ENCODE measurements at places on chromosomes 16 and 17.
A peak's percentile ranks its signal among the peaks of the same experiment; 100 is the strongest.

- DNase-seq = no peak
These were observed 281.7 kb upstream of the ERCC4 start for GRCh38 chr16:13638218-13638617.

DNA sequence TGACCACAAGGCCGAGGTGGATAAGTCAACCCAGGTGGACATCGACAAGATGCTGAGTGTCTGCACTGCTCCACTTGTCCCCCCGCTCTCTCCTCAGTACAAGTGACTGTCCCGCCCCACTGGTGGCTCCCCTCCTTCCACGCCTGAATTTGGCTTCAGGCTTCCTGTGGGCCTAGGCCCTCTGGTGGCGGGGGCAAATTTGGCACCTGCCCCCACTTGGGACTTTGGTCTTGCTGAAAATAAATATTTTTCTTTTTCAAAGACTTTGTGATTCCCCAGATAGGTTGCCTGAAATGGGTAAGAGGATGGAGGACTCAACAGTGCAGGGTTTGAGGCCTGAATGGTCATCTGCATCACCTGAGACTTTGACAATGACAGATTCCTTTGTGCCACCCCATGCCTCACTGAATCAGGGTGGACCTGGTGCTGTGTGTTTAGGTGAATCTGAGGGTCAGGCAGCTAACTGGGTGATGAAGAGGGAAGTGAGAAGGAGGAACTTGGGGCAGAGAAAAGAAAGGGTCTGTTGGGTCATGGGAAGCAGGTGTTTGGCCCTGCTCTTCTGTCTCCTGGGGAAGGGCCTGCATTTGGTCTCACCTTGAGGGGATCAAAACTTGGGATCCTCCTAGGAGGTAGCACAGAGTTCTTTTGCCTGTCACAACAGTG is 2.0 kb downstream of the C16orf86 start:
- DNase-seq = no peak

GRCh38 chr16:52863000-52863399 is 189.7 kb downstream of the CHD9NB start:
- DNase-seq = no peak

- DNase-seq = no peak
These were observed 9.2 kb downstream of the GLYR1 start for GRCh38 chr16:4837733-4838501.

DNA sequence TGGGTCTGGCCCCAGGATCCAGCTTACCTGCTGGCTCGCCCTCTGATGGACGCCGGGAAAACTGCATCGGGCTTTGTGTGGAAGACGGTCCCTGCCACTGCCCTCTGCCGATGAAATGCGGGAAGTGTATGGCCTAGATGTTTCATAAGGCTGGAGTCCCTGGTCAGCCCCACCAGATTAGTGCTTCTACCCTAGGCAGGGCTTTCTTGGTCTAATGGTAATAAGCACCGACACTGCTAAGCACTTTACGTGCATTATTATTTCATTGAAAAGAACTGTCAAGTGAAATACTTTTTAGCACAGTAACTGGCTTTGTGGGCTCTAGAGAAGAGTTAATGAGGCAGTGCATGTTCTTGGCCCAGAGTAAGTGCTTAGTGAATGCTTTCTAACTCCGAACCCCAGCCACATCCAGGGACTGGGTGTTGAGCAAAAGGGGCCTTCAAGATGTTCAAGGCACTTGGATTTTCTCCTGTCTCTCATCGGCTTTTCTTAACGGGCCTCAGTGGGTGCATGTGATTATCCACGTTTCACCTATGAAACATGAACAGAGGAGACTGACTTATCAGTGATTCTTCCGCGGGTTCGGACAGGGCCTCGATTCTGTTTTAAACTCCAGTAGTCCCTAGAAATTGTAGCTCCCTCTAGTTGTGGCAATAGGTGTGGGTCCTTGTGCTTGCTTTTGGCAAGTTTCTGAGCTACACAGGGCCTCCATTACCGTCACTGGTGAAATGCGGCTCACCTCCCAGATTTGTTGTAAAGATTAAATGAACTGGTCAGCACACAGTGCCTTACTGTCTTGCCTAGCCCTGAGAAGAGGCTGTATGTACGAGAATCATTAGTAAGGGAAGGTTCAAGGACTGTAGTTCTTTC is 6.6 kb downstream of the TRAF4 start:
- DNase-seq = peak; percentile 82

DNA sequence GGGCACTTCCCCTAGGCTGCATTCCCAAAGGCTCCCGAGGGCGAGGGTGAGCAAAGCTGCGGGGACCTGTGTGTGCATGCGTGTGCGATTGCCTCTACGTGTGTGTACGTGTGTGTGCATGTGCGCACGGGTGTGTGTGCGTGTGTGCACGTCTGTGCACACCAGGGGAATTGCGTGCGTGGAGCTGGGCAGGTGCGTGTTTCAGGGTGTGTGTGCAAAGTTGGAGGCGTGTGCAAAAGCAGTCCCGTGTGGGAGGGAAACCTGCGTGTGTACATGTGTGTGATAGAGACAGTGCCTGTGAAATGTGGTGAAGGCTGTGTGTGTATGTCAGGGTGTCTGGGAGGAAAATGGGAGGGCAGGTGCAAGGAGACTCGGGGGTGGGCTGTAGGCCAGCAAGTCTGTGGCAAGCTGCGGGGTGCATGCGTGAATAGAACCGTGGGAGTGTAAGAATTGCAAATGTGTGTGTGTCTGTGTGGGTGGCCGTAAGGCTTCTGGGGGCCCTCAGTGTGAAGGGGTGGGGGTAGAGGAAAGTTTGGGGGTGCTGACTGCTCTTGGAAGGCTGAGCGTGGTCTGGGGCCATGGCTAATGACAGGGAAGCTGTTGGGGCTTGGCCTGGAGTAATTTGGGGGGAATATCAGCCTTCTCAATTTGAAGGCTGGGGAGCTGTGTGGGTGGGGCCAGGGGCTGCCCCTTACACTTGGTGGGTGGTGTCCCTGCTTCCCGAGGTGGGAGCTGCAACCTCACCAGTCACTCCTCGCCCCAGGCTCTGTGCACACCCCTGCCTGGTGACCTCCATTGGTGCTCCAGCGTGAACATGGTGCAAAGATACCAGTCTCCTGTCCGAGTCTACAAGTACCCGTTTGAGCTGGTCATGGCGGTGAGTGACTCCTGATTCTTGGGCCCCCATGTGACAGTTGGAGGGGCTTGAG is 644 bp downstream of the SEC14L5 start:
- no peak for DNase-seq

DNA sequence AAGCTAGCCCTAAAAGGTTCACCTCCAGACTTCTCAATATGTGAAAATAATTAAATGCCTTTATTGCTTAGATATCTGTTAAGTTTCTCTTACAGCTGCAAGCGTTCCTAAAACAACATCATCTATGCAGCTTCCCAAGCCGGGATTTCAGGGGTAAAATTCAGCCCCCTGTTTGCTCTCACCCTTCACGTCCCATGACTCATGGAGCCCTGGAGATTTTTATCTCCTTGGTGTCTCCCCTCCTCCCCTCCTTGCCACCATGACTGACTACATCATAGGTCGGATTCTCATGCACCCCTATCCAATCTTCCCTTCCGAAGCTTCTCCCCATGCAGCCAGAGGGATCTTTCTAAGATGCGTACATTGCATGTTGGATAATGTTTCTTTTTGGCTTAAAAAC is 21.0 kb upstream of the CACNG4 start:
- DNase-seq = no peak

GRCh38 chr17:48952904-48953303 is 8.3 kb upstream of the SNF8 start:
- DNase-seq = no peak

- no peak for DNase-seq
These were observed 118.1 kb downstream of the NLK start for GRCh38 chr17:28160610-28161009.

DNA sequence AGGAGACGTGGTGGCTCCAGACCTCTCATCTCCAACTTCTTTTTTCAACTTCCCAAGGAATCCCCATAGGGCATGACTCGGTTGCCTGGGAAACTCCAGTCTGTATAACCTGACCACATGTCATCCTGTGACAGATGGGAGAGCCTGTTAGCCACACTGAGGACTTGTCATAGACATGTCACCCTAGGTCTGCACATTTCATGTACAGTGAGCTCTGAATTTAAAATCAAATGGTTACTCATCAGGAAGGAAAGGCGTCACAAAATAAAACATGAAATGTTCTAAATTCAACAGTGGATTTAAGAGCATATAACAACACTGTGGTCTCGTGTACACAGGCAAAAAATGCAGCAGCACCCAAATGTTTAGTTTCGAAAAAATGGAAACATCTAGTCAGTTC is 22.2 kb upstream of the ADAMTS18 start:
- no peak for DNase-seq

DNA sequence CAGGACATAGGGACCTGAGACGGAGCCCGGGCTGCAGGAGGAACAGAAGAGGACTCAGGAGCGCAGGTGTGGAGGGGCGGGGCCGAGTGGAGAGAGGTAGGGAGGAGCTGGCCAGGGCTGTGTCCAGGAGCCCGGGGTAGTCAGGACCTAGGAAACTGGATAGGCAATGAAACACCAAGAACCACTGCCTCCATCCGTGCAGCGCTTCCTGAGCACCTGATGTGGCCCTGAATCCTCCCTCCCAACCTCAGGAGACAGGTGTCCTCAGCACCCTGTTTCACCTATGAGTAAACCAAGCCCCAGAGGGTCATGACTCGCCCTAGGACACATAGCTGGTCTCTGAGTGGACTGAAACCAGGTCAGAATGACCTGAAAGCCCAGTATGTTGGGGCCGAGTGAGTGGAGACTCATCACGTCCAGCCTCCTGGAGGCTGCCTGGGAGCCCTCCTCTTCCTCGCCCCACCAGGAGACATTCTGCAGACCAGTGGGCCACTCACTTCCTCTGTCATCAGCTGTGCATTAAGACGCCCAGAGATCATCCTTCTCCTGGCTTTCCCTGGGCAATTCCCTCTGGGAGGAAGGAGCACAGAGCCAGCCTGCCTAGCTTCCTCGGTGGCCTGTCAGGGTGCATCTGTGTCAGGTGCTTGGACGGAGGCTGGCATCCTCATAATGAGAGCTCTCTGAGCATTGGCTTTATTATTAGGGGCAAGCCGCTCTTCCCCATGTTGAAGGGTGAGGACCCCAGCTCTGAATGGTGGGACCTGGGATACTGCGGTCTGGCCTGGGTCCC is 72.8 kb downstream of the SCNN1B start:
- DNase-seq = no peak

- peak; percentile 88 for DNase-seq
These were observed at the start of gene RHBDF2 for GRCh38 chr17:76501018-76501826. Gene RHBDF2, minus strand, starts transcription at chr17:76501423. Its CDS starts 19,899 bp downstream, at chr17:76481524.

DNA sequence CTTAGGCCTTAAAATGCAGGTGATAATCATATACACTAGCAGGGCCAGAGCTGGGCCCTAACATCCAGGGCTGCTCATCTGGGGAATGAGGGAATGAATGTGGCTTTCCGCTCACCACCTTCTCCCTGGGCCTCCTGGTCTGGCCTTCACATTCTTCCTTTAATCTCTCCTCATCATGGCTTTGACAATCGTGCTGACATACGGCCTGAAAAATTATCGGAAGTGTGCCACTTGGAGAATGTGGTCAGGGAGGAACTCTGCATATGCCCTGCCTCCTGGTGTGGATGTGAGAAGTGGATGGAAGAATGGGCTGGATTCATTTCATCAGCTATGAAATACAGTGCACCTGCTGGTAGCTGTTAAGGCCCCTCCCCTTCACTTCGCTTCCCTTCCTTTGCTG is 2.4 kb downstream of the WSCD1 start:
- DNase-seq = no peak

DNA sequence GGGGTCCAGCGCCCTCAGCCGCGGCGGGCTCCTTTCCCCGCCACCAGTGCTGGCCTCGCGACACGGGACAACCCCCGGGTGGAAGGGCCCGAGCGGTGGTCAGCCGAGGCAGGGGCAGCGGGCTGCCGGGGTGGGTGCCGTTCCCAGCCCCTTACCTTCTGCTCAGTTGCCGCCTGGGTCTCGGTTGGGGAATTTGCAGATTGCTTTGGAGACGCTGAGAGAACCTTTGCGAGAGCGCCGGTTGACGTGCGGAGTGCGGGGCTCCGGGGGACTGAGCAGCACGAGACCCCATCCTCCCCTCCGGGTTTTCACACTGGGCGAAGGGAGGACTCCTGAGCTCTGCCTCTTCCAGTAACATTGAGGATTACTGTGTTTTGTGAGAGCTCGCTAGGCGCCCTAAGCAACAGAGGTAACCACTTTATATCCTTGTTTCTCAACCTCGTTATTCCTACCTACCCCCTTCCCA is 381 bp downstream of the CTNS start:
- DNase-seq = no peak

- DNase-seq = no peak
These were observed 1.8 kb downstream of the HMOX2 start for GRCh38 chr16:4477966-4478365.

DNA sequence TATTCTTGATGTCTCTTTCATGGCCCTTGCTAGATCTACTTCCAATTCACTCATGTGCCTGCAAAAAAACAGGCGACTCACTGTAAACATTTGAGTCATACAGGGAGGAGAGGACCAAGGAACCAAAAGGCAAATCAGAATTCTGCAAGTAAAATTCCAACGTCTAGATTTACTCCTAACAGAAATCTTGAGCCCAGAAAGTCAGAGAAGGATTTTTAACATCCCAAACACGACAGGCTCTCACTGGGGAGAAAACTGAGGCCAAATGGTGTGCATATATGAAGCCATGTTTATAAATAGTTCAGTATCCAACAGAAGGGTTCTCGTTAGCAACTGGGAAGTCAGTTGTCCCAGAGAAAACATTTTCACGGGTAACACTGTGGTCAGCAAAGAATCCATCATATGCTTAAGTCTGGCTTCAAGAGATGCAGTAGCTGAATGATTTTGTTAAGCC is 40.1 kb downstream of the LITAF start:
- no peak for DNase-seq

DNA sequence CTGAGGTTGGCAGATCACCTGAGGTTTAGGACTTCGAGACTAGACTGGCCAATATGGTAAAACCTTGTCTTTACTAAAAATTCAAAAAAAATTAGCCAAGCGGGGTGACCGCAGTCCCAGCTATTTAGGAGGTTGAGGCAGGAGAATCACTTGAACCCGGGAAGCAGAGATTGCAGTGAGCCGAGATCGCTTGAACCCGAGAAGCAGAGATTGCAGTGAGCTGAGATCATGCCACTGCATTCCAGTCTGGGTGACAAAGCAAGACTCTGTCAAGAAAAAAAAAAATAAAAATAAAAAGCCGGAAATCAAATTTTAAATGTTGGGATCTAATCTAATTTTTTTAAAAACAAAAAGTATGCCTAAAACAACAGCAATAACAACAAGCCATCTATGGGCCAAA is 56.3 kb downstream of the ABCC1 start:
- DNase-seq = no peak

DNA sequence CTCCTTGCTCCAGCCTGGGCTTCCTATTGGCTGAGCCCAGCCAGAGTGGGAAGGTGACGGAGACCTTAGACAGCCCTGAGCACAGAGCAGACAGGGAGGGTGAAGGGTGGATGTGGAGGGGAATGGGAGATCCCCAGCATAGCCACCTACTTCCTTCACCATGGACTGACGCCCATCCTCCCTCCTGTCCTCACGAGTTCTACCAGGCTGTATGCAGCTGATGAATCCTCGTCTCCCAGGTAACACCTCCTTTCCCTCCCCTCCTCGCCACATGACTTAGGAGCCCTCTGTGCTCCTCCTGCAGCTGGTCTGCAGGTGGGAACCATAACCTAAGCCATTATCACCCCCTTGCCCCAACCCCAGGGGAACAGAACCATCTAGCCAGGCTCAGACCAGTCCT is 9.0 kb upstream of the CRHR1 start:
- no peak for DNase-seq

Data from bone marrow (tissue), 2 donors.